Heart right ventricle (tissue), 16 donors: ENCODE measurements at places on chromosomes 2 and 18. TPM values are rescaled to one million over a fixed set of nuclear protein-coding genes. Genes with fewer than 3 reads are reported as not detected.

GRCh38 chr2:120675460-120676130 is 60.1 kb upstream of the GLI2 start:
- H3K27me3 ChIP-seq, result no peaks in the 10 kb centered on the region
- no peaks in the 10 kb centered on the region for H3K36me3 ChIP-seq
- no peak overlapping the region for H3K27ac ChIP-seq
- peaks cover 4% of the 10 kb centered on the region for H3K4me1 ChIP-seq
- H3K4me3 ChIP-seq, result no peak overlapping the region
- DNase-seq, result peak; percentile 53

KCNJ3 gene
- 2.6 TPM for total RNA-seq

GRCh38 chr2:133292259-133292658 is 276.0 kb downstream of the NCKAP5 start:
- H3K27me3 ChIP-seq, result no peaks in the 10 kb centered on the region
- H3K27ac ChIP-seq, result no peak overlapping the region
- DNase-seq, result no peak
- H3K36me3 ChIP-seq, result no peaks in the 10 kb centered on the region
- H3K4me1 ChIP-seq, result no peaks in the 10 kb centered on the region

DNA sequence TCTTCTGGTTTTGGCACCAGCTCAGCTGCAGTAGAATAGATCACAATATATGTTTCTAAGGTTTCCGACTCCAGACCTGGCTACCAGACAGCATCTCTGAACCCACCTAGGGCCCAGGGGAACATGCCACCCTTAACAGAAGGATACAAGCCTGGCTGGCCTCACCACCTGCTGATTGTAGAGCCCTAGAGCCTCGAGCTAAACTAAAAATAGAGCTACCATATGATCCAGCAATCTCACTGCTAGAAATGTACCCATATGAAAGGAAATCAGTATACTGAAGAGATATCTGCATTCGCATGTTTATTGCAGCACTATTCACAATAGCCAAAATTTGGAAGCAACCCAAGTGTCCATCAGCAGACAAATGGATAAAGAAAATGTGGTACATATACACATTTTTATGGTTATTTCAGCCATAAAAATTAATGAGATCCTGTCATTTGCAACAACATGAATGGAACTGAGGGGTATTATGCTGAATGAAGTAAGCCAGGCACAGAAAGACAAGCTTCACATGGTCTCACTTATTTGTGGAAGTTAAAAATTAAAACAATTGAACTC is 242.4 kb upstream of the SLC39A10 start:
- H3K27ac ChIP-seq, result no peak overlapping the region
- H3K36me3 ChIP-seq, result no peaks in the 10 kb centered on the region
- H3K4me3 ChIP-seq, result no peak overlapping the region
- DNase-seq, result no peak

GRCh38 chr18:27226556-27227075 is 41.5 kb upstream of the CHST9 start:
- H3K27ac ChIP-seq, result no peak overlapping the region
- no peaks in the 10 kb centered on the region for H3K4me1 ChIP-seq
- no peak overlapping the region for H3K4me3 ChIP-seq
- no peaks in the 10 kb centered on the region for H3K27me3 ChIP-seq
